ENCODE measurements at places on chromosomes 3 and 15.

GRCh38 chr3:179971280-179971679 is 65.5 kb downstream of the PEX5L start:
- DNase-seq, result no peak

GRCh38 chr3:52845157-52845556 is 10.3 kb upstream of the MUSTN1 start:
- no peak for DNase-seq

GRCh38 chr3:182148360-182148759 is 436.6 kb downstream of the SOX2 start:
- DNase-seq, result no peak

DNA sequence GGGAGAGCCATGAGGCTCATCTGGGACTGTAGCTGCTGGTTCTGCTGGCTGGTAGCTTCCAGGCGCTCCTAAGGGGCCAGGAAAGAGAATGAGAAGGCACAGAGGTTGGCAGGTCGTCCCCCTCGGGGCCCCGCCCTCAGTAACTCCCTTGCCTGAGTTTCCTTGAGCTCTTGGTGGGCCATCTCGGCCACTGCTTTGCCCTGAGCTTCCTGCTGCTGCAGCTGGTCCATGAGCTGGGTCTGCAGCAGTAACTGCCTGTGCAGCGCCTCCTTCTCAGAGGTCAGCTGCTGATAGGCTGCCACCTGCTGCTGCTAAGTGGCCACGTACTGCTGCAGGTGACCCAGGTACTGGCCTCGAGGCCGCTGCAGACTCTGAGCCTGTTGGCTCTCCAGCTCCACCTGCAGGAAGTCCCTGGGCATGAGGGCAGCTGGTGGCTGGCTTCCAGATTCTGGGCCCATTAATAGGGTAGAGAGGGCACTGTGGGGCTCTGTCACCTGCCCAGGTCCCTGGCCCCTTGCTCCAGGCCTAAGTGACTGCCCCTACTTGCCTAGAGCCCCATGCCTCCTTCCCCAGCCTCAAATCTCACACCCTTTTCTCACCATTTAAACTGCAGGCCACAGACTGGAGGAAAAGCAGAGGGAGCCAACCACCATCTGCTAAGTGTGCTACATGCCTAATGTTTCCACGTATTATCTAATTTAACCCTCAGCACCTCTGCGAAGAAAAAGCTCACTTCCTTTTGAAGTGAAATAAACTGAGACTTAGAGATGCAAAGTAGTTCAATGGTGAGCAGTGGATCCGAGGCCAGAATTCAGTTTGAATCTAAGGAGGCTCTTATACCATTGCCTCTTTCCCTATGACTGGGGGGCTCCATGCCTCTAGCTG is 10.8 kb upstream of the VPS33B start:
- peak; percentile 39 for DNase-seq

GRCh38 chr15:86663304-86663703 is 583.6 kb downstream of the AGBL1 start:
- DNase-seq, result no peak

DNA sequence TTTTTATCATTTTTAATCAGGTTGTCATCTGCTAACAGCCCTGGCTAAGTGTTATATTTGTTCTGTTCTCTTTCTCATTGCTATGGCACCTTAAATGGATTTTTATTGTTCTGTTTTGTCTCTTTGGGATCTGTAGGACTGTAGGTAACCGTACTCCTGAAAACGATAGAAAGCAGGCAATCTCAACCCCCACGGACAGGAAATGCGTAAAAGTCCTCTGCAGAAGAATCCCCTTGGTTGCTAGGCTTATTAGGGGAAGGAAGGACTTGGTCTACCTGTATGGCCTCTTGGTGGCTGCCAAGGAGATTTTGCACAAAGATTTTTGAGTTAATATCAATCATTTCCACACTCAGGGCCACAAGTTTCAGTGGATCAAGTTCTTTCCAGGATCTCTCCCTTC is 571.9 kb upstream of the ZNF385D start:
- no peak for DNase-seq

- DNase-seq, result peak; percentile 41
Measured at GRCh38 chr3:27312044-27312668, 57.0 kb downstream of the NEK10 start.

DNA sequence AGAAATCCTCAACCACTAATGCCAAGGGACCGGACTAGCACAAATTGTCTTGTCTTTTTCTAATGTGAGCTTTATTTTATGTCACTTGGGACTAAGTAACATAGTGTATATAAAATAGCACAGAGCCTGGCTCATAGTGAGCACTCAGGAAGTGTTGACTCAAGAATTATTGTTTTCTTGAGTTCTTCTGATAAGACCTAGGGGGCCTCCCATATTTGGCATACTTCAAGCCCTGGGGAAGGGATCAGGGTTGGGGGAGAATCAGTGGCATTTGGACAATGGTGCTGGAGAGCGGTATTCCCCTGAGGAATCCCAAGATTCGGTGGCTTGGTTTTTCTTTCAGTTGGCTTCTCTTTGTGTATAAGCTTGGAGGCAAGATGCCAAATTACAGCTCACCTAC is 19.4 kb downstream of the ZNF80 start:
- DNase-seq, result no peak

DNA sequence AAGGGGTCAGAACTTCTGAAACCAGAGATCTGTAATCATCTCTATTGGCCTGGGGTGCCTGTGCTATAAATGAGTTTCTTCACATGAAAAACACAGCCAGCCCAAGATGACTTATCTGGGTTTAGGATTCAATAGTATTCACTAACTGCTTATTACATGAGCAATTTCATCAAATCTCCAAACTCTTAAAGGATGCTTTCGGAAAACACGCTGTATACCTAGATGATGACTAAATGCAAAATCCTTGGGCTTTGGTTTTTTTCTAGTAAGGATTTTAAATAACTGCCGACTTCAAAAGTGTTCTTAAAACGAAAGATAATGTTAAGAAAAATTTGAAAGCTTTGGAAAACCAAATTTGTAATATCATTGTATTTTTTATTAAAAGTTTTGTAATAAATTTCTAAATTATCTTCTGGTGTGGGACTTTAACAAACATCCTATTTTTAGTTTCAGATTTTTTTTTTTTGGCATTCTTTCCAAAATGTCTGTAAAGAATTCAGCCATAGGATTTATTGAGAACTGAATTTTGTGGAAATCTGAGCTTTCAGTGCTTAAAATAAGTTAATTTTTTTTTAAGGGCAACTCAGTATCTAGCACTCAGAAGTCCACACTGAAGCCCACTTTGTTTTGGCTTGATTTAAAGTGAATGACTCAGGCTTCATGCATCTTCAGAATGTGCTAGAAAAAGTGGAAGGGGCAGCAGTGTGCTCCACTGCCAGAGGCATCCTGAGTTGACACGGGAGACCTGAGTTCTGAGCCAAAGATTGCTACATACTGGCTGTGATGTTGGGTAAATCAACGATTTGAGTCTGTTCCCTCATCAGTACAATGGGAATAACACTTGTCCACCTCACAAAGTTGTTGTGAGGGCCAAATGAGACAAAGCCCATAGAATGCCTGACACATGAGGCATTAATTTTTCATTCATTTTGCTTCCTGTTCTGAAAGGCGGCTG is 18.7 kb downstream of the TMEM43 start:
- DNase-seq, result no peak

DNA sequence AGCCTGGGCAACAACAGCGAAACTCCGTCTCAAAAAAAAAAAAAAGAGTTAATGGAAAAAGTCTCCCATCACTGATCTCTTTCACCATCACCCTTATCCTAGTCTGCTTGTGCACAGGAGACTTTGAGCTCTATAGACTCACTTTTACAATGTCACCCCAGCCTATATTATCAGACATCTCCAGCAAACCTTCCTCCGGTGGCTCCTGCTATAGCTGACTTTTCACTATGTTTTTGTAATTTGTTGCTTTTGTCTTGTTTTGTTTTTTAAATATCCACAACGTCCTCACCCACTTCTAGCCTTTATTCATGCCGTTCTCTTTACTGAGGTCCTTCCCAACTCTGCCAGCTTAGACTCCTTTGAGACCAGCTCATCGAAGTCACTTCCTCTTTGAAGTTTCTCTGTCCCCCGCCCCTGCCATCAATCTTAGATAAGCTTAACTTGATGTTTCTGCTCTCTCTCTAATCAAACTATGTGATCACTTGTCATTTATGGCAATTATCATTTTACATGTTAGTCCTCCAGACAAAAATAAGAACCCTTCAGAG is 82.7 kb upstream of the CHD2 start:
- no peak for DNase-seq

DNA sequence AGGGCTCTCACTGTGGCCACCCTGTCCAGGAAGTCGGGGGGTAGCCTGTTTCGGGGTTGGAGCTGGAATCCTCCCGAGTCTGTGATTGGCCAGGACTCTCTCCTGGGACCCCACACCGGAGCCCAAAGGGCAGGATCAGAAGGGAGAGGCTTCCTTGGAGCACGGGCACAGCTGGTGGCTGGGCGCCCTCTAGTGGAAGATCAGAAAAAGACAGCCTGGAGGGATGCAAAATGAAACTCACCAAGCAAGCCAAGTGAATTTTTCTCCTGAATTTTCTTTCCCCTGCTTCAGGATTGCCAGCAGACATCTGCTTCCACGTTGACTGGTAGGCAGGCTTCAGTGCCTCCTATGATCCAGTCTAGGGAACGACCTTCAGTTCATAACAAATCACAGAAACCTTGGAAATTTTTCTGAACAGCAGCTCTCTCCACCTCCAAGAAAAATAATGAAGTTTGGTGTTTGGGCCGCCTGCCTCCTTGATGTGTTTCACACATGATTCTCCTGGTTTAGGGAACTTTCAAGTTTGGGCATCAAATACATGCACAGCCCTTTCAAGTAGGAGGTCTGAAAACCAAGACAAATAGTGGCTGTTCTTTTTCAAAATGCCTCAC is 224.6 kb downstream of the VPS13C start:
- DNase-seq, result peak; percentile 39

GRCh38 chr3:126472277-126473006 is 3.2 kb downstream of the ZXDC start:
- no peak for DNase-seq

GRCh38 chr15:64572856-64573255 is 112.5 kb downstream of the ZNF609 start:
- DNase-seq, result no peak

DNA sequence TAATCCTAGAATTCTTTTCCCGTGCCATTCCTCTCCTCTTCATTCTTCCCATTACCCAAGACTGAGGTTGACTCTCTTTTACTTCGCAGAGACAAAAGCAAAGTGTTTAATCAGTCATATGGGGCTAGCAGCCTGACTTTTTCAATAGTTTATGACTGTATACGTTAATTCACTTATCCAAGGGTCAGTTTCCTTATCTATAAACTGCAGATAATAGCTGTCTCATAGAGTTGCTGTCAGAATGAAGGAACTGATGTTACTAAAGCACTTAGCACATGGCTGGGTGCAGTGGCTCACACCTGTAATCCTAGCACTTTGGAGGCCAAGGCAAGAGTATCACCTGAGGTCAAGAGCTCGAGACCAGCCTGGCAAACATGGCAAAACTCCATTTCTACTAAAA is 43.5 kb upstream of the ULK4 start:
- no peak for DNase-seq

GRCh38 chr3:187210091-187210490 is 12.8 kb downstream of the RTP1 start:
- no peak for DNase-seq

DNA sequence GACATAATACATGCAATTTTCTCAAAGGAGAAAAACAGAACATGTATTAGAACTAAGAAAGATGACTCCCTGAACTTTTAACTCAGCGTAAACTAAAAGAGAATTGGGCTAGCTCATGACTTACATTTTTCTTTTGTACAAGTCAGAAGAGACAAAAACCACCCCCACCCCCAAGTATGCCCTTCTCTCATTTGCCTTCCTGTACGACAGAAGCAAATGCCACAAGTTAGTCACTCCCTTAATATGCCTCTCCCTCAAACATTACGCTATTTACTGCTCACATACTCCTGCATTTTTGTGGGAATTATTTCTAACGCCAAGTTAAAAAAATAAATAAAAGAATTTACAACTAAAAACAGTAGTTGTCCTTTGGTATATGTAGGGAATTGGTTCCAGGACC is 22.0 kb downstream of the CPEB1 start:
- DNase-seq, result no peak

- DNase-seq, result no peak
Measured at GRCh38 chr3:193333229-193333628, 45.3 kb downstream of the ATP13A5 start.

GRCh38 chr3:106811376-106811775 is 565.9 kb upstream of the CCDC54 start:
- no peak for DNase-seq

DNA sequence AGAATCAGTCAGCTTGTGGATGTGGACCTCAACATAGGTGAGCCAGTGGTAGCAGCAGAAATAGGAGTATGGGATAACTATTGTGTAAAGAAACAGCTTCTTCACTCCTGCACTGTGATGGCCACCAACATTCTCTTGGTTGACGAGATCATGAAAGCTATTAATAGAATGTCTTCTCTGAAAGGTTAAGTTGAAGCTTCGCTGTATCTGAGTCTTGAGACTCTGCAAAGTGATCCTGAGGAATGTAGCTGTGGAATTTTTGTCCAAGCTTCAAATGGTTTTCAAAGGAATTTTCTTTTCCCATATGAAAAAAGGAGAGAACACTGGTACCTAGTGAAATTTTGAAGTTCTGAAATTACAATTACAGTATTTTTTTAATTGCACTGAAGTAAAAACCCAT is 146.3 kb downstream of the GMNC start:
- no peak for DNase-seq

DNA sequence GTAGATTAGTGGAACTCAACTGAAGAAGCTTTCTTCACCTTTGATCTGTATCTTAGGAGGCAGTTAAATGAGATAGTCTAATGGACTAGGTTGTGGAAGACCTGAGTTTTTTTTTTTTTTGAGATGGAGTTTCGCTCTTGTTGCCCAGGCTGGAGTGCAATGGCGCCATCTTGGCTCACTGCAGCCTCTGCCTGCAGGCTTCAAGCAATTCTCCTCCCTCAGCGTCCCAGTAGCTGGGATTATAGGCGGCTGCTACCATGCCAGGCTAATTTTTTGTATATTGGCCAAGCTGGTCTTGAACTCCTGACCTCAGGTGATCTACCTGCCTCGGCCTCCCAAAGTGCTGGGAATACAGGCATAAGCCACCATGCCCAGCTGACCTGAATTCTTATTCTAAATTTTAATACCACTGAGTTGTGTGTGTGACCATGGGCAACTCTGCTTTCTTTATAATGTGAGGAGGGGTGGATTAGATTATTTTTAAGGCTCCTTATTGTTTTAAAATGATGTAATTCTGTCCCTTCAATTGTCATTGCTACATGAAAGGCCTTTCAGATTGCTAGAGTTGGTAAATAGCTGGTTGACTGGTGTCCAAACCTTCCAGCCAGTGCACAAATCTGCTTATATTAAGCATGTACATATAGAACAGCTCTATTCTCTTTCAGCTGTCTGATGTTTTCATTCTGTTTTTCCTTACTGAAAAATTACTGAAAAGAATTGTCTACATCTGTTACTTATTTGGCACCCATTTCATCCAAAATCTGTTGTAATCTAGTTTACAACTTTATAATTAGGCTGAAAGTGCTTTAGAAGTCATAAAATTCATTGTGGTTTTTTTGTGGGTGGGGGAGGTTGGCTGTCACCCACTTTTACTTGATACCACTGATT is 2.3 kb downstream of the LNP1 start:
- DNase-seq, result no peak

GRCh38 chr3:4894891-4895530 is 84.2 kb upstream of the BHLHE40 start:
- DNase-seq, result no peak
